AG04450 (cell line): ENCODE measurements at places on chromosomes 16 and 17.

DNA sequence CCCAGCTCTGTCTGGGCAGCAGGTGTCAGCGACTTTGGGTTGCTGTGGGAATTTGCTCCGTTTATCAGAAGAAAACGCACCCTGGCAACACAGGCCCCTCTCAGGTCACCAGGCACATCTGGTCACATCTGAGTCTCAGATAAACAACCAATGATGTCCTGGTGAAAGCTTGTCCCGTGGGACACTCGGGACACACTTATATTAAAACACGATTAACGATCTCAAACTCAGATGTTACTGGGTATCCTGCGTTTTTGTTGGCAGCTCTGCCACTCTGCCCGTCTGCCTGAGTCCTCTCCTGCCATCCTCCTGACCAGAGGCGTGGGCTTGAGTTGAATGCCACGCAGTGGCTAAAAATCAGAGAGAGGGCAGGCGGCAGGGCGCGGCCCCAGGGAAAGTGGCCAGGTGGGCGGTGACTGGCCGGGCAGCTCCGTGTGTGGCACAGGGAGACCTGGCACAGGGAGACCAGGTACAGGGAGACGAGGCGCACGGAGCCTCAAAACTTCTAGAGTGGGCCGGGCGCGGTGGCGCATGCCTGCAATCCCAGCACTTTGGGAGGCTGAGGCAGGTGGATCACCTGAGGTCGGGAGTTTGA is 2.1 kb downstream of the SECTM1 start:
- DNase-seq: no peak

GRCh38 chr16:49189286-49189685 is 92.4 kb downstream of the CBLN1 start:
- DNase-seq: no peak

DNA sequence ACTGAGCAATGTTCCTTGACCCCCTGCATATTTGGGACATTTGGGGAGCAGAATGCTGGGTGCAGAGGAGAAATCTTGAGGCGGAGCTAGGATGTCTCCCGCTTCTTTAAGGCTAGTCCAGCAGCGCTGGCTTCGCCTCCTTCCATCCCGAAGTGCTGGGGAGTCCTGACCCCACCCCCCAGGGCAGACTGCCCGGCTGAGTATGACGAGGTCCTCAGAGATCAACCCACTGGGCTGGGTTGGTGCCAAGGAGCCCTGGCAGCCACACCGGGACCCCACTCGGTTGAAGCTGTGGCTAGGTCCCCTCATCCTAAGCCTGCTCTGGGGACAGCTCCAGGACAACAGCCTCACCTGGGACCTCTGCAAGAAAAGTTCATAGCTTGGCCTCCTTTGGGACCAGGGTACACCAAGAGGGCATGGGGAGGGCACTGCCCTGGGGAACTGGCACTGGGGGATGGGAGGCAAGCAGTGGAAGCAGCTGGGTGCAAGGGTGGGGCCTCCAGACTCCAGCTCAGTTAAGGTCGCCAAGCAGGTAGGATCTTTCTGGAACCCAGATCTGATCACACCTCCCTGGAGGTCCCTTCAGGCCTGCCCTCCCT is 11.0 kb downstream of the RHBDF2 start:
- no peak for DNase-seq

GRCh38 chr16:69935278-69935711 is 15.8 kb upstream of the CLEC18A start:
- no peak for DNase-seq

DNA sequence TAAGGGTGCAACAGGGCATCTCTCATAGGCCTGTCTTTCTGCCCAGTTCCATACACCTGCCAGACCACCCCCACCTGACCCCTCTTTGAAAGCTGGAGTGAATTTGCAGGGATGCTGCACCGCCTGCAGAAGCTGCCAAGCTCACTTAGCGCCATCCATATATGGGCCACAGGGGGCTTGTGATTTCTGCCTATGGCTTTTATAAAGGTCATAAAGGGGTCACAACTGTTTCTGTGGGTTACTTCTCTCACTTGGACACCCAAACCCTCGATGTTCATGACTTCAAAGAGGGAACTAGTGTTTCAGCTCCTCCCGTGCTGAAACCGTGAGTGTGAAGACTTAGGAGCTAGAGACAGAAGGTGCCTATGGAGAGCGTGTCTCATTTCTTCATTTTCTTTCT is 23.9 kb upstream of the MEAK7 start:
- no peak for DNase-seq

GRCh38 chr17:74478420-74479100 is 12.1 kb downstream of the CD300A start:
- DNase-seq: no peak
